Stimulated activated CD4-positive, alpha-beta T cell treated with anti-CD3 and anti-CD28 coated beads, Interleukin-2, amount 100 ng/mL, for 24 hours (primary cell): ENCODE measurements at places on chromosomes 1 and 21.
A peak's percentile ranks its signal among the peaks of the same experiment; 100 is the strongest.

DNA sequence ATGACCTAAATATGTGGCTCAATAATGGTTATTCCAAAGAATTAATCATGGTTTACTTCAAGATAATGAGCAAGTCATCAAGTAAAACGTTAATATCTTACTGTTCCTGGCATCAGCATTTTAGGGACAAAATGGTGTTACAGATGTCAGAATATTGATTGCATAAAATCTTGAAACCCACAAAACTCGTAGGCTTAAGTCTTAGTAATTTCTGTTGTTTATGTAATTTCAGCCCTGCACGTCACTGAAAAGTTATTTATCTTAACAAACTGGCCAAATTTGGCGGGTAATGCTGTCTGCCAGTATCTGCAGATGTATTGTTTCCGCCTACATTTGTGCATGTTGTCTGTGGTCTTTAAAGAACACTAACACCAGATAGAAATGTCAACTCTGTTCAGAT lies 25.8 kb downstream of the CDC7 start:
- no peak for DNase-seq

DNA sequence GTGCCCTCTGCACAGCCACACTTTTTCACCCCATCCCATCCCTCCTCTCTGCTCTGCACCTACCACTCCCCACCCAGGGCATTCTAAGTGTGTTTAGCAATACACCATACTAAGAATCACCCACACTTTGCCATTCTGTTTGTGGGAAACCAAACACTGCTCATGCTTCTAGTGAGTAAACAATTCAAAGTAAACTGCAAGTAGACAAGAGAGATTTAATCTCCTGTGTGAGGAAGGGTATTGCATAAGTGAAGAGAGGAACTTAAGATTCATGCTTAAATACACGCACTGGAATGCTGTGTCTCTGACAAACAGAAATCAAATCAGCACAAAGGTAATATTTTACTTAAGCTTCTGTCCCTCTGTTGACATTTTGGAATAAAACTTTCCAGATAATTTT lies 4.8 kb upstream of the EDARADD start:
- no peak for DNase-seq

- no peak for DNase-seq
Observed at GRCh38 chr1:27928216-27928954, 6.4 kb upstream of the SMPDL3B start.

GRCh38 chr1:192311281-192311680 lies 5.5 kb upstream of the RGS21 start:
- no peak for DNase-seq

DNA sequence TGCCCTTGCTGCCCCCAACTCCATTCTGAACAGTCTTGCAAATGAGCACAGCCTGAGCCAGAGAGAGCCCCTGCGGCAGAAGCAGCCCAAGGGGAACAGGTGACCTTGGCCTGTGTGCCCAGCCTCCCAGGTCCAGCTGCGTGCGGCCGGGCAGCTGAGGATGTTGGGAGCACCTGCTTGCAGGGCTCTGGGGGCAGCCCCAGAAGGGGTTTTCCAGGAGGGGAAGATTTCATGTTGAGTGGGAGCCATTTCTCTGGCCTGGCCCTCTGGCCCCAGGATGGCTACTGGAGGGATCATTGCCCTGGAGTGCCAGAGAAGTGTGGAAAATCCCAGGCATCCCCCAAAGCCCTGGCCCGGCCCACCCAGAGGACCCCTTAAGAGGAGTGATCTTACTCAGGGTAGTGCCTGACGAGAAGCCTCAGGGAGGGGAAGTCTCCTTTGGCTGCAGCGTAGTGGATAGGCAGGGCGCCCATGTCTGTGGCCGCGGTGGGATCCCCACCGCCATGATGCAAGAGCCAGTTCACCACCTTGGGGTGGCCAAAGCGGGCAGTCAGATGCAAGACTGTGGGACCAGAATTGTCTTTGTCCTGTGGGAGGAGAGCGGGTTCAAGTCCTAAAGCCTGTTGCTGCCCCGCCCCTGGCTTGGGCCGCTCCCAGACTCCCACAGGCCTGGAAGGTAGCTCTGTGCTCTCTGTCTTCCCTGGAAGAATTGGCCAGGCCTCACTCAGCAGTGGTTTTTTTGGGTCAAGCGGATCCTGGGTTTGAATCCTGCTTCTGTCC lies 20.6 kb upstream of the RNU1-4 start:
- DNase-seq: no peak

DNA sequence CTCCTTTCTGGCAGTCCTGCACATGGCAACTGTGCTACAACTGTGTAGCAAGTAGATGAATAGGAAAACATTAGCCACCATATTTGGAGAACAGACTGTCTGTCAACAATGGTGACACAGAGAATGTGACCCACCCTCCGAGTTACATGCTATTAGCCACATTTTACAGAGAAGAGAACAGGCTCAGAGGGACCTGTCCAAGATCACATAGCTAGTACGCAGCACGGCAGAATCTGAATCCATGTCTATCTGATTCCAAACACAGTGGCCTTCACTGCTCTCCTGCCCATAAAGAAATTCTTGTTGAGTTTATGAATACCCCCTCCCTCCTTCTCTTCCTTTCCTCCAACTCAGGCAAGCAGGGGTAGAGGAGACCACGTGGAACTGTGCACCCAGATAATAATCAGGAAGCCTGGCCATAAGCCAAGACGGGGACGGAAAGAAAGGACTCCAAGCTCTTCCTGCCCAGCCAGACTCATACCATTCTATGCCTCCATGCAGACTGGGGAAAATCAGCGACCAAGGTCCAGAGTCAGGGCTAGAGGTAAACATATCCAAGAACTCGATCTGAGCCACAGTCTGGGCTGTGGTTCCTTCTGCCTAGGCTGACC lies 78.8 kb downstream of the TRABD2B start:
- DNase-seq: no peak

GRCh38 chr1:202600432-202601041 lies 109.7 kb downstream of the SYT2 start:
- DNase-seq: no peak

DNA sequence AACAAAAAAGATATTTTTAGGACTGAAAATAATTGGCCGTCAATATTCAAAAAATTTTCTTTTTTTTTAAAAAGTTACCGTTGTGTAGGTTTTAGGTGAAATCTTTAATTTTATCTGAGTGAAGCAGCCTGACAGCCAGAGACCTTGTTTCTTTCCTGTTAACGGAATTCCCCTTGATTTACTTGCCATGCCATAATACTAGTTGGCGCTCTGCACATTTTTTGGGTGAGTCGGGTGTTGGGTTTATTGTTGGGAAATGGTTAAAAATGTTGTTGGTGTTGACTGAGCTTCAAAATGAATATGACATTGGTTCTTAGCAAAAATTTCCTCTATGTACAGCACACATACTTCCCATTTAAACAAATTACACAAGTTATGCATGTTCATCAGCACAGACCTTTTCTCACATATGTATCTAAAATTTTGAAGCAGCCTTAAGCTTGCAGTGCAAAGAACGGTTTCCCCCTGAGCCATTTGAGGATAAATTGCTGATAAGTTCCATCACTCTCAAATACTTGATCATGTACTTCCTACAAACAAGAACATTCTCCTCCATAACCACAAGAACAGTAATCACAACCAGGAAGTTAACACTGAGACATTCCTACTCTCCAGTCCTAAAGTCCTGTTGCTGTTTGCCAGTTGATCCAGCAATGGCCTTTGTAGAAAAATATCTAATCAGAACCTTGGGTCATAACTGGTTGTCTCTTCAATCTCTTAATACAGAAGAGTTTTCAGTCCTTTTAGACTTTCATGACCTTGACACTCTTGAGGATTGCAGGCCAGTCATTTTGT lies 34.2 kb downstream of the CAMTA1 start:
- no peak for DNase-seq

GRCh38 chr21:26169061-26169610 lies 1.4 kb downstream of the APP start:
- DNase-seq: peak; percentile 39

DNA sequence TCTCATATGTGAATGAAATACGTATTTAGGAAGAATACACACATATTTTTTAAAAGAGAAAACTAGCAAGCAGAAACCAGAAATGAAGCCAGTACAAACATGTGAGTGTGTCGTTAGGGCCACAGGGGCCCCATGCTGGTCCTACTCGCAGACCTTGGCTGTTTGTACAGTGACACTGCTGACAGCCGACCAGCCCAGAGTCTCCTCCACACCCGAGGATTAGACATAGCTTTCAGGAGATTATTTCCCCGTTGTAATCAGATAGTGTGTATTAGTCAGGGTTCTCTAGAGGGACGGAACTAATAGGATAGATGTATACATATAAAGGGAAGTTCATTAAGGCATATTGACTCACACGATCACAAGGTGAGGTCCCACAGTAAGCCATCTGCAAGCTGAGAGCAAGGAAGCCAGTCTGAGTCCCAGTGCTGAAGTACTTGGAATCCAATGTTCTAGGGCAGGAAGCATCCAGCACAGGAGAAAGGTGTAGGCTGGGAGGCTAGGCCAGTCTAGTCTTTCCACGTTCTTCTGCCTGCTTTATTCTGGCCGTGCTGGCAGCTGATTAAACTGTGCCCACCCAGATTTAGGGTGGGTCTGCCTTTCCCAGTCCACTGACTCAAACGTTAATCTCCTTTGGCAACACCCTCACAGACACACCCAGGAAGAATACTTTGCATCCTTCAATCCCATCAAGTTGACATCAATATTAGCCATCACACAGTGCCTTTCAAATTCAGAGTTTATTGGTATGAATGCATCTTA lies 51.2 kb downstream of the DIP2A start:
- DNase-seq: no peak

GRCh38 chr1:241482761-241483250 lies 36.7 kb downstream of the FH start:
- no peak for DNase-seq

DNA sequence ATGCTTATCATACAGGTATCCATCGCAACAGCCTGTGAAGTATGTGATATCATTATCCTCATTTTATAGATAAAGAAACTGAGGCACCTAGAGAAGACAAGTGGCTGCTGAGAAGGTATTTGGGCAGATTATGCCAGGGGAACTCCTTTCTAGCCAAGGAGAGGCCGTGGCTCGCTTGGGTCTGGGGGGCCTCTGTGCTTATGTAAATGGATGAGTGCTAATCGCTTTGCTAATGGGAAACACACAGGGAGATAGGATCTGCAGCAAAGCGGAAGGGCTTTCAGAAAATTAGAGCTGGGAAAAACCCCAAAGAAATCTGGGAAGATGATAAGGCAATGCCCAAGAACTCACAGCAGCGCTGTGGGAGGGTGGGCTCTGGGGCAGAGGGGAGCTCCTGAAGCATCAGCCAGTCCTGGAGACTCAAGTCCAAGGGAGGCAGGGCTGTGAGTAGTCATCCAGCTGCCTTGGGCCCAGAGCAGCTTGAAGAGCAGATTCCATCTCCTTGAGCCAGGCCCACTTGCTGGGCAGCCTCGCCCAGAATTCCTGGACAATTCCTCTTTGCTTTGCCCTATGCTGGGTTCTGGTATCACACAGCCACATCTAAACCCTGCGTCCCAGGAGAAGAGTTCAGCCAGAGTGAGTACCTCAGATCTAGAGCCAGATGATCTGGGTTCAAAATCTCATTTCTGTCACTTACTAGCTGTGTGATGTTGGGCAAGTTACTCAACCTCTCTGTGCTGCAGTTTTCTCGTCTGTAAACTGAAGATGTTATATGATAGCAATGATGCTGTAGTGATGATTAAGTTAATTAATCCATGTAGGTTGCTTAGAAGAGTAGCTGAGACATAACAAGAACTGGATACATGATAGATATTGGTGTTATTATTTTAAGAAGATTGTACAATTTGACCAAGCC lies 36.7 kb downstream of the FOXD2 start:
- no peak for DNase-seq

GRCh38 chr1:151455231-151455630 lies 4.1 kb downstream of the POGZ start:
- DNase-seq: no peak

DNA sequence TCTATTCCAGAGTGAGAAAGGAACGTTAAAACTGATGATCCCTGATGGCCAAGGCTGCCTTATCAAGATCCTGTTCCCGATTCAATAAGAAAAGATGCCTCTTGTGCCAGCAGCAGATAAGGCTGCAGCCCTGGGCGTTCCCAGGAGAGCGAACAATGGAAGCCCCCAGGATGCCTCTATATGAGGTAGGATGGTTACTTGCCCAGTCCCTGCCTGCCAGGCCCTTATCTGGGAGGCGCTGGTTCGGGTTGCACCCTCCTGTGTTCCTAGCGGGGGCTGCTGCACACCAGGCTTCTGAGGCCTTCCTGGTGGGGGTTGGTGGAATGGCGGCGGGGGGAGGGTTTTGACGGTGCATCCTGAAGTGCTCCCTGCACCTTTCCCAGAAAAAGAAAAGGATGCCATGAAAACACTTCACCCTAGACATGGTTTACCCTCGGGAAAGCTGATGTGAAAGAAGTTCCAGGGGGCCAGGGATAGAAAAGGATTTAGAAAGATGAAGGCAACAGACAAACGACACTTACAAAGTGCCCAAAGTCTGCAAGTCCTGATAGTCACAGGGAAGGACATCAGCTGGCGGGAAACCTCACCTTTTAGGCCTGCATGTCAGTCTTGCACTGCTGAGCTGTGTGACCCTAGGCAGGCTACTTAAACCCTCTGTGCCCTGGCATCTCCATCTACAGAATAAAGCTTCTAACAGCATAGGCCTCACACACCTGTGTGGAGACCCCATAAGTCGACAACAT lies 100.3 kb downstream of the KCNJ15 start:
- no peak for DNase-seq

- peak; percentile 58 for DNase-seq
Observed at GRCh38 chr1:184866991-184867788, 107.1 kb downstream of the NIBAN1 start.

DNA sequence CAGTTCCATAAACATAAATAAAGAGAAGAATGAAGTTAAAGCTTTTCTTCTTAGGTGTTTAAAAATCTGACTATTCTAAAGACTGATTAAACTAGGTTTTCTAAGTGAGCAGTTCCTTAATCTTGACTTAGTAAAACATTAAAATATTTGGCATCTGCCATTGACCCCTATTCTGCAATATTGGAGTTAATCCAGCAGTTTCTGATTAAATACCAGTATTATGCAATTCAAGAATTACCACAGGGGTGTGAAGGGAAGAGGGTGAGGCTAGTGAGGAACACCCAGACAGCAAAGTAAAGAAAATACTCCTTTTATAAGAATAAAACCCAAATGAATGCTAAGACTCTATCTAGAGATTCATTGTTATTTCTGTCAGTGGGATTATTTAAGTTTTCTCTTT lies 40.9 kb downstream of the CLIC4 start:
- DNase-seq: no peak

GRCh38 chr1:98157524-98158313 lies 236.9 kb upstream of the DPYD start:
- no peak for DNase-seq

GRCh38 chr21:42209801-42210479 lies 9.0 kb upstream of the ABCG1 start:
- DNase-seq: no peak

DNA sequence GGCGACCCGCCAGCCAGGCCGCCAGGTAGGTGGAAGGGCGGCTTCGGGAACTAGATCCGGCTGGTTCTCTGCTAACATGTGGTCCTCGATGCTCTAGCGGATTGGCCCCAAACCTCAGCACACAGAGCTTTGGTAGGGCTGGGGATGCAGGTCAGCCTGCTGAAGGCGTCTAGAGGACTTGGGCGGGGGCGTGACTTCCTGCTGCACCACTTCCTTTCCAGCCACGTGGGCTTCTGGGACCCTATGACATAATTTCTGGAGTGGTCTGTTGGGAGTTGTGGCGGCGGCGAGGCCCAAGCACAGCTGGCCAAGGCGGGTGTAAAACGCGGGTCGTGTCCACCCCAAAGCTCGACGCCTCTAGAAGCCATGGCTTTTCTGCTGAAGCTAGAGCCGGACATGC lies 124.5 kb downstream of the ATF6 start:
- no peak for DNase-seq
